ENCODE measurements at places on chromosomes 7 and 10.
A peak's percentile ranks its signal among the peaks of the same experiment; 100 is the strongest.

GRCh38 chr10:117500456-117500855, 42.1 kb upstream of the EMX2 start:
- DNase-seq, result no peak

GRCh38 chr7:13603661-13604060, 385.8 kb downstream of the ETV1 start:
- DNase-seq, result no peak

DNA sequence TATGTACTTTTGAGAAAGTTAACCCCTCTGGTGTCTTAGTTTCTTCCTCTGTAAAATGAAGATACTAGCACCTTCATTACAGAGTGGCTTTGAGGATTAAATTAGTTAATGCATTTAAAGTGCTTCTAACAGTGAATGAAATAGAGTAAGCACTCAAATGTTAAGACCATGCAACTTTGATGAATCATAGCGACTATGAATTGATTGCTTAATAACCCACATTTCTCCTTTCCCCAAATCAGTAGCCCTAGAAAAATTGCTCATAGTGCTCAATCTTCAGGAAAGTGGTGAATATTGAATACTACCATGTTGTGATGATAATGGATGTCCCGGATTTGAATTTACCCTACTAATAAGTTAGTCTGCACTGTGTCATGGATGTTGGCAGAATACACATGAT, 48.1 kb downstream of the CD36 start:
- DNase-seq, result no peak

DNA sequence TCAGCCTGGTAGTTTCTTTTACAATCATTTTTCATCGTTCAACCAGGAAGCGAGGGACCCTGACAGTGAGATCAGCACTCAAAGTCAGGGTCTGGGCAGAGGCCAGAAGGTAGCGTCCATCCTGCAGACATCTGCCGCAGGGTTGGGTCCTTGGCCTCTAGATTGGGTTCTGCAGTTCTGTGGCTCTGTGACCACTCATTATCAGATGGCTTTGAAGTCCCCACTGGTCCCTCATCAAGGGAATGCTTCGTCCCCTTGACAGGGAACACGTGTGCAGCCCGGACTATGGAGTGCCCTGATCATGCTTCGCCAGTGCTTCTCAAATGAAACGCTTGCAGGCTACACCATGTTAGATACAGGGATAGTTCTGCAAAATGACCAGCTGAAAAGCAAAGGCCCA, 64.1 kb downstream of the FRMPD2 start:
- DNase-seq, result no peak

DNA sequence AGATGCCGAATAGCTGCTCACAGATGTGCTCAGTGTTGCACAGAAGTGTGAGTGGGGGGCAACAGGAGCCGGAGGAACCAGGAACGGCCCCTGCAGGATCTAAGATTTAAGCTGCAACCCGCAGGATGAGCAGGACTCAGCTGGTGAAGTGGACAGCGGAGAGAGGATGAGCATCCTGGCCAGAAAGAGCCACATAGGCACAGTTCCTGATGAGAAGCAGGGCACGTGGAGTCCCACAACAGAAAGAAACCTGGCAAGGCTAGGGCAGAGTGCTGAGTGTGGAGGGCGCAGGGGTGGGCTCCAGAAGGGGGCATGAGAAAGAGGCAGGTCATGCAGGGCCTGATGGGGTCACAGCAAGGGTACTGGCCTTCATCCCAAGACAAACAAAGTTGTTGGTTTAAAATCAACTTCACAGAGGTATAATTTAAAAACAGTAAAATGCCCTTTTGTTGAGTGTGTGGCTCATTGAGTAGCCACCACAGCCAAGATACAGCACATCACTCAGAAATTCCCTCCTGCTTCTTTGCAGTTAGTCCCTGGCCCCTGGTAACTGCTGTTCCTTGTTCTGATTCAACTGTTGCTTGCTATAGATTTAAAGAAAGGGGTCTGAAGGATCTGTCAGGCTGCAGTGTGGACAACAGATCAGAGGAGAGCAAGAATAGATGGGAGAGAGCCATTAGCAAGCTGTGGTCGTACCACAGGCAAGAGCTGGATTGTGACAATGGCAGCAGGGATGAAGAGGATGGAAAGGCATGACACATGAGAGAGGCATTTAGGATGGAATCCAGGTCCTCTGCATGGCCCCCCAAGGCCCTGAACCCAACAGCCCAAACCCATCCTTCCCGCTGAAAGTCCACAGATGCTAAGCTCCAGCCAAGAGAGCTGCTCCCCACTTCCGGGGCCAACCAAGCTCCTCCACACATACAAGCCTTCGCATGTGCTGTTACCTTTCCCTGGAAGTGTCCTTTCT, 53.1 kb upstream of the OSBPL3 start:
- DNase-seq, result no peak

GRCh38 chr10:117364110-117364960, 10.9 kb downstream of the PDZD8 start:
- no peak for DNase-seq

DNA sequence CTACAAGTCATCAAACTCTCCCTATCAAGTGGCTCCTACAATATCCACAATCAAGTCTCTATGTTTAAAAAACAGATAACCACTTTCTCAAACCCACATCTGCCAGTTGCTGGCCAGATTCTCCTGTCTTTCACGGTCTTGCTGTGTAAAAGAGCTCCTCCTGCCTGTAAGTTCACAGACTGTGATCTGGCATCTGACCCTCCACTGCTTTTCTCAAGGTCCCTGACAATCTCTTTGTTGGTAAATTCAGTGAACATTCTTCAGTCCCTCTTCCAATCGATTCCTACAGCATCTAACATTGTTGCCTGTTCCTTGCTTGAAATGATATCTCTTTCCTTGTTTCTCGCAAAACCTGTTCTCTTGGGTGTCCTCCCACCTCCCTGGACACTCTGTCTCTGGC, 18.5 kb upstream of the LMOD2 start:
- DNase-seq, result no peak

DNA sequence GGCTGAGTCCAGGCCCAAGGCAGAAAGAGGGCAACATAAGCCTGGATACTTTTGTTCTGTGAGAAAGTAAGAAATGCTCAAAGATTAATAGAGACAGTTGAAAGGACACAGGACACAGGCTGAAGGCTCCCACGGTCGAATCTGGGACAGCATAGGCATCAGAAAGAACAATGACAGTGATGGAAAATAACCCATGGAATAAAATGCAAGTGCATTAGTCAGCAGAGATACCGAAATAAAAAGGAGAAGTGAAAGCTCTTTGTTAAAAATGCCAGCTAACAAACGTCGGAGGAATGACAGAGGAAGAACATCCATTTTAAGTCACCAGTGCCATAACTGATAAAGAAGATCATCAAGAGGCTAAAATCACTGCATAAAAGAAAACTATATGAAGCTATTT, 19.6 kb upstream of the AGAP5 start:
- DNase-seq, result peak; percentile 21
